ENCODE measurements at places on chromosomes 12 and 14. TPM values are rescaled to one million over a fixed set of nuclear protein-coding genes. Genes with fewer than 3 reads are reported as not detected.

- H3K4me1 ChIP-seq = no peaks in the 10 kb centered on the region
- DNase-seq = no peak
- H3K27ac ChIP-seq = no peak overlapping the region
Measured at GRCh38 chr12:118219772-118220171, 83.8 kb downstream of the PEBP1 start.

OAS2 gene
- 29.9 TPM for total RNA-seq

RIN3 gene
- 182 TPM for total RNA-seq

GRCh38 chr12:112319395-112319794, 62.8 kb downstream of the HECTD4 start:
- no peak overlapping the region for H3K4me3 ChIP-seq
- peaks cover 7% of the 10 kb centered on the region for H3K36me3 ChIP-seq
- DNase-seq = no peak
- no peak overlapping the region for H3K27ac ChIP-seq
- H3K4me1 ChIP-seq = no peaks in the 10 kb centered on the region

GRCh38 chr14:51880835-51881580, 20.6 kb downstream of the GNG2 start:
- H3K36me3 ChIP-seq = peaks cover 9% of the 10 kb centered on the region
- no peak overlapping the region for H3K27ac ChIP-seq
- no peaks in the 10 kb centered on the region for H3K27me3 ChIP-seq
- H3K4me1 ChIP-seq = peaks cover 38% of the 10 kb centered on the region
- no peak overlapping the region for H3K4me3 ChIP-seq
- DNase-seq = no peak

DLGAP5 gene
- not detected for total RNA-seq

DNA sequence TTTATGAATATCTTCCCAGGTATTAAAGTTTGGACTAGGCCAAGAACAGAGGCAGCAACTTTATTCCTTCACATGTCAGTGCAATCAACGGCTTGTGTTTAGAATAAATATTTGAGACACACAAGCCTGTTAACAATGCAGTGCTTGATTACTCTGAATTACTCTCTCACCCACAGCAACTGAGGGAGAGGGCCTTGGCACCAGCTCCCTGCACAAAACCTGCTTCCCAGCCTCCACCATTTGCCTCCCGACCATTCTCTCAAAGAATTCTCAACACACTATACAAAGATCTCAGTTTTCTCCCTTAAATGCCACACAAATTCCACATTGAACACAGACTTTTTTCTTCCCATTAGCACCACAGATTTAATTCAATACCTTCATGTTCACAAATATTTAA, 77.0 kb downstream of the STON2 start:
- no peak overlapping the region for H3K27ac ChIP-seq
- no peak overlapping the region for H3K4me3 ChIP-seq
- H3K36me3 ChIP-seq = no peaks in the 10 kb centered on the region
- no peaks in the 10 kb centered on the region for H3K4me1 ChIP-seq

DNA sequence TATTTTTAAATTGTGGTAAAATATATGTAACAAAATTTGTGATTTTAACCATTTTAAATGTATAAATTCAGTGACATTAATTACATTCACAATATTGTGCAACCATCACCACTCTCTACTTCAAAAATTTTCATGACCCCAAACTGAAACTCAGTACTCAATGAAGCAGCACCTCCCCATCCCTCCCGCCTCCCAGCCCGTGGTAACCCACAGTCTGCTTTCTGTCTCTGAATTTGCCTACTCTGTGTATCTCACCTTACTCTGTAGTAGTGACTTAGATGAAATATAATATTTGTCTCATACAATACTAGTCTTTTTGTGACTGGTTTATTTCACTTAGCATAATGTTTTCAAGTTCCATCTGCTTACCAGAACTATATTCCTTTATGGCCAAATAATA, 36.2 kb downstream of the EML1 start:
- H3K4me3 ChIP-seq = no peak overlapping the region
- no peak overlapping the region for H3K27ac ChIP-seq
- H3K27me3 ChIP-seq = peaks cover 9% of the 10 kb centered on the region
- DNase-seq = no peak

DNA sequence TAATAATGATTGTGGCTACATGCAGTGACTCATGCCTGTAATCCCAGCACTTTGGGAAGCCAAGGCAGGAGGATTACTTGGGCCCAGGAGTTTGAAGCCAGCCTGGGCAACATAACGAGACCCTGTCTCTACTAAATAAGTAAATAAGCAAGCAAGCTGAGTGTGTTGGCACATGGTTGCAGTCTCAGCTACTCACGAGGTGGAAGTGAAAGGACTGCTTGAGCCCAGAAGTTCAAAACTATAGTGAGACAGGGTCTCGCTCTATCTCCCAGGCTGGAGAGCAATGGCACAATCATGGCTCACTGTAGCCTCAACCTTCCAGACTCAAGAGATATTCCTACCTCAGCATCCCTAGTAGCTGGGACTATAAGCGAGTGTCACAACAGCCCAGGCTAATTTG, 64.7 kb downstream of the RPS6KA5 start:
- no peaks in the 10 kb centered on the region for H3K27me3 ChIP-seq
- no peak overlapping the region for H3K27ac ChIP-seq
- no peaks in the 10 kb centered on the region for H3K4me1 ChIP-seq

GRCh38 chr12:122867691-122868461, 28.0 kb downstream of the VPS37B start:
- peaks cover 21% of the 10 kb centered on the region for H3K4me1 ChIP-seq
- peaks cover 21% of the 10 kb centered on the region for H3K36me3 ChIP-seq
- H3K27ac ChIP-seq = no peak overlapping the region
- no peak for DNase-seq
- H3K27me3 ChIP-seq = no peaks in the 10 kb centered on the region

HCAR1 gene
- total RNA-seq = not detected
